AG08395 (cell line): ENCODE measurements at places on chromosomes 6 and 20.

DNA sequence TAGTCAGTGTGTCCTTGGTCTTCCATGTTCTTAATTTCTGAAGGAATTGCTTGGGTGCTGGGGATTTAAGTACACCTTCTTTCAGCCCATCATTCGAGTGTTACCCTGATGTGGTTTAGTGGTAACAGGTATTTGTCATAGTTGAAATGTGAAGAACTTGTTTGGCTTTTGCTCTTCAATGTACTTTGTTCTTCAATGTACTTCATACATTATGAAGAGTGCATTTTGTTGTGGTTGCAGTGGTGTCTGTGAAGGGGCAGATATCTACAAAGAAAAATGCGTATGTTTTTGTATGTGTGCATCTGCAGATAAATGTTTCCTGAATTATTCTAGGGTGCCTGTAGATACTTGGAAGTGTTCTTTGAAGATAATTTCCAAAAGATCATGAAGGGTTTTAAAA lies 111.2 kb upstream of the SUPT3H start:
- DNase-seq: no peak

GRCh38 chr6:17150096-17150495 lies 48.2 kb downstream of the STMND1 start:
- DNase-seq: no peak

- no peak for DNase-seq
Observed at GRCh38 chr20:63154395-63154794, 61.5 kb downstream of the YTHDF1 start.

DNA sequence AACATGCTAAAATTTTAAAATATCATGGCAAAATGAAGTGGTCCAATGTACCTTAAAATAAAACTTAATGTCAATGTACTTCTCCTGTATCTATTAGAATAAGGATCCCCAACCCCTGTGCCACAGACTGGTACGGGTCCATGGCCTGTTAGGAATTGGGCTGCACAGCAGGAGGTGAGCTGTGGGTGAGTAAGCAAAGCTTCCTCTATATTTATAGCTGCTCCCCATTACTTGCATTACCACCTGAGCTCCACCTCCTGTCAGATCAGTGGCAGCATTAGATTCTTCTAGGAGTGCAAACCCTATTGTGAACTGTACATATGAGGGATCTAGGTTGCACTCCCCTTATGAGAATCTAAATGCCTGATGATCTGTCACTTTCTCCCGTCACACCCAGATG lies 86.0 kb downstream of the SLC16A10 start:
- no peak for DNase-seq

GRCh38 chr20:3930265-3931206 lies 41.3 kb downstream of the PANK2 start:
- DNase-seq: no peak

GRCh38 chr20:13672690-13673089 lies 34.0 kb upstream of the TASP1 start:
- DNase-seq: no peak

- DNase-seq: no peak
Observed at GRCh38 chr6:20711518-20711917, 177.3 kb downstream of the CDKAL1 start.

DNA sequence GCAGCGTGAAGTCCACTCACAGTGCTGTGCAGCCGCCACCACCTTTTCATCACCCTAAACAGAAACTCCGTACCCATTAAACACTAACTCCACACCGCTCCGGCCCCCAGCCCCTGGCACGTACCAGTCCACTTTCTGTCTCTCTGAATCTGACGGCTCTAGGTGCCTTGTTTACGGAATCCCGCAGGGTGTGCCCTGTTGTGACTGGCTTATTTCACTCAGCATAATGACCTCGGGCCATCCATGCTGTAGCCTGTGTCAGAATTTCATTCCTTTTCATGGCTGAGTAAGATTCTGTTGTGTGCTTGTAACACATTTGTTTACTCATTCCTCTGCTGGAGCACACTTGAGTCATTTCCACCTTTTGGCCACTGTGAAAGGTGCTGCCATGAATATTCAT lies 18.0 kb downstream of the TCFL5 start:
- no peak for DNase-seq

DNA sequence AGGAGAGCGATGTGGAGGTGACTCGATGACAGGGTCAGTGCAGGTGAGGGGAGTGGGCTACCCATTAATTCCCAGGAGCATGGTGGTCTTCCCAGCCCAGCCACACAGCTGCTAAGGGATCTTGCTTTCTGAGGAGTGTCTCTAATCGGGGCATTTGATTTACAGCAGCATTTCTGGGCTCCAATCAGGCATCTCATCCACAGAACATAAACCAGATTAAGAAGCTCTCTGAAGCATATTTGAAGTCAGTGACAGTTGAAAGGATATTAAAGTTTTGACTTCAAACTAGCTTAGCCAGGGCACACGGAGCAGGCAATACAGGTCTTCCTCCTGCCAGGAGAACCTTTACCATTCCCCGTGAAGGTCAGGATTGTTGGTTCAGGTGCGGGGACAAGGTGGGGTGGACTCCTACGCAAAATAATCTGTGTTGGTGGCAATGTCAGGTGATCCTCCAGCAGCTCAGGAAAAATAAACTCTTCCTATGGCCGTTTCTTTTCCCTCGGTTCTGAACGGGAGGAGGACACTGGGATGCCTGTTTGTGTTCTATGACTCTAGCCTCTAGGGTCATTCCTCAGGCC lies 39.9 kb upstream of the ZNF831 start:
- no peak for DNase-seq

- DNase-seq: no peak
Observed at GRCh38 chr6:140960566-140960965, 1172.2 kb upstream of the GJE1 start.

DNA sequence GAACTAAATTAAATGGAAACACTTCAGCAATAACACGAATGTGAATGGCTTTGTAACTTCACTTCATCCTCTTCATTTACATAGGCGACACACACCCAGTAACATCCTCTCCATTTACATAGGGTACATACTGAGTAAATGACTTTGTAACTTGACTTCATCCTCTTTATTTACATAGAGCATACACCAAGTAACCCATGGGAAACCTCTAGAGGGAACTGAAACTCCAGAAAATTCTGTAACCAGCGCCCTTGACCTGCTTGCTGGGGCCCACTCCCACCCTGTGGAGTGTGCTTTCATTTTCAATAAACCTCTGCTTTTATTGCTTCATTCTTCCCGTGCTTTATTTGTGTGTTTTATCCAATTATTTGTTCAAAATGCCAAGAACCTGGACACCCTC lies 81.6 kb upstream of the OPRM1 start:
- DNase-seq: no peak

DNA sequence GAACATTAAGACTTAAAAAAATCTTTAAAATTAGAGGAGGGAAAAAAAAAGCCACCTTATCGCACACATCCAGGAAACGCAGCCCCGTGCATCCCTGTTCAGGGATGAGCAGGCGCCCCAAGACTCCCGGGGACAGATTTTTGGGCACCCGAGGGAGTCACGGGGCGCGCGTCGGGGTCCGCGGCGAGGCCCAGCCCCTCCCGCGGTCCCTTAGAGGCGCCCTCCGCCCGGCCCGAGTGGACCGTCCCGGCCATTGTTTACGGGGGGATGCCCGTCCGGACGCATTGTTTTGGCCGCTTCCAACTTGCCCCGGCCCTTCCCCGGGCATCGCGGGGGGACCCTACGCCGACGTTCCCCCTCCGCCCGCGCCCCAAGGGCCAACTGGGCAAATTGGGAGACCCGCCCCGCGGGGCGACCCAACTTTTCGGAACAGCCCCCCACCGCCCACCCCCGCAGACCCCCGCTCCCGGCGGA lies 610 bp downstream of the ZNF217 start:
- no peak for DNase-seq

GRCh38 chr6:24899997-24900325 lies 35.8 kb downstream of the RIPOR2 start:
- DNase-seq: no peak

DNA sequence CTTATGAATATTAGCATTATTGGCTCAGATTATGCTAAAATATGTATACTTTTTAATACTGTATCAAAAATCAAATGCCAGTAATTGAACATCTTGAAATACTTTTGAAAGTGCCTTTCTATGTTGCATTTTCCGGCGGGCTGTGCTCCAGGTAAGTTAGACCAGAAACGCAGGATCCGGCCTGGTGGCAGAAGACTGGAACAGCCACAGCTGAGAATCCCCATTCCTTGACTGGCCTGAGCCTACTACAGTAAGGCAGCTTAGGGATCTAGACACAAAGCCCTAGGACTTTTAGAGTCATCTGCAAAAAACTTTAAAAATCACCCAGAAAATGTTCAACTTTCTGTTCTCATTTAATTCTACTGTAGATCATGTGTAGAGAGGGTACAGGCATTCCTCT lies 138.8 kb upstream of the C6orf118 start:
- DNase-seq: no peak

DNA sequence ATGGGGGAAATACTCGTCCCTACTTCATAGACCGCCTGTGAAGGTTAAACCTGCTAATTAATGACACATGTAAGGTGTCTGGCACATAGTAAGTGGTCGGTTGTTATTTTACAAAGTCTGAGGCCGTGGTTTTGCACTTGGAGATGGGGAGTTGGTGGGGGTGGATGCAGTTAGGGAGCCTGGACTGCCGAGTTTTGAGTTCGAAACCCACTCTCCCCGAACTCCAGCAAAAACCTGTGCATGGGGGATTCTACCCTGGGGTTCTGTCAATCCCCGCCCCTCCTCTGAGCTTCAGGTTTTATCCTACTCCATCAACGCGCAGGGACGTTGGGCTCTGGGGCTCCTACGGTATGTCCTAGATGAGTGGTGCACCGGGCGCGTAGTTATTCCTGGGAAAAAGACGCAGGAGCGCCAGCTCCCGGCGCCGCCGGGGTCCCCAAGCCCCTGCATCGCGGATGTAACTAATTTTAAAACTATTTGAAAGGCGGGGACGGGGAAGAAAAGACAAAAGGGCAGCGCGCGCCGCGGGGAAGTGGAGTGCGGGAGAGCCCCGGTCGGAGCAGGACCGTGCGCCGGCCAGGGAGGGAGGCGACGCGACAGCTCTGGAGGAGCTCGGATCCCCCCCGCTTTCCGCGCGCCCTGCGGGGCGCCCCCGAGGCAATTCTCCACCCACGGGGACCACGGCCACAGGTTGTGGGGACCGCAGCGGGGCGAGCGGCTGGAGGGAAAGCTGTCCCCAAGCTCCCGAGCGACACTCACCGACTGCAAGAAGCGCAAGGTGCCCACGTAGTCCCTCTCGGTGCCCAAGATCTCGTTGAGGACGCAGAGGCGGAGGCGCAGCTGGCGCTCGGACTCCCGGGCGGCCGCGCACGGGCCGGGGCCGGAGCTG lies 672 bp downstream of the PREX1 start:
- no peak for DNase-seq
